Stimulated activated CD8-positive, alpha-beta memory T cell treated with anti-CD3 and anti-CD28 coated beads, Interleukin-7, amount 100 ng/mL, for 1 hour (primary cell): ENCODE measurements at places on chromosomes 13 and 19.

GRCh38 chr13:102138635-102139190 lies 263.1 kb downstream of the FGF14 start:
- no peak for DNase-seq

DNA sequence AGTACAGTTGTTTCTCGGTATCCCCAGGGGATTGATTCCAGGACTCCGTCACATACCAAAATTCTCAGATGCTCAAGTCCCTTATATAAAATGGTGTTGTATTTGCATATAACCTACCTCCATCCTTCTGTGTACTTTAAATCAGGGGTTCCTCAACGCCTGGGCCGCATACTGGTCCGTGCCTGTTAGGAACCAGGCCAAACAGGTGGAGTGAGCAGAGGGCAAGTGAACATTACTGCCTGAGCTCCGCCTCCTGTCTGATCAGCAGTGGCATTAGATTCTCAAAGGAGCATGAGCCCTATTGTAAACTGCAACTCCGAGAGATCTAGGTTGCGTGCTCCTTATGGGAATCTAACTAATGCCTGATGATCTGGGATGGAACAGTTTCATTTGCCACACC lies 42.2 kb upstream of the KCTD4 start:
- no peak for DNase-seq

- DNase-seq = no peak
Measured at GRCh38 chr19:1671716-1672037, 19.3 kb upstream of the TCF3 start.

- DNase-seq = no peak
Measured at GRCh38 chr19:51489113-51489512, 10.8 kb downstream of the CEACAM18 start.

- no peak for DNase-seq
Measured at GRCh38 chr19:4662812-4663211, 7.3 kb downstream of the MYDGF start.

DNA sequence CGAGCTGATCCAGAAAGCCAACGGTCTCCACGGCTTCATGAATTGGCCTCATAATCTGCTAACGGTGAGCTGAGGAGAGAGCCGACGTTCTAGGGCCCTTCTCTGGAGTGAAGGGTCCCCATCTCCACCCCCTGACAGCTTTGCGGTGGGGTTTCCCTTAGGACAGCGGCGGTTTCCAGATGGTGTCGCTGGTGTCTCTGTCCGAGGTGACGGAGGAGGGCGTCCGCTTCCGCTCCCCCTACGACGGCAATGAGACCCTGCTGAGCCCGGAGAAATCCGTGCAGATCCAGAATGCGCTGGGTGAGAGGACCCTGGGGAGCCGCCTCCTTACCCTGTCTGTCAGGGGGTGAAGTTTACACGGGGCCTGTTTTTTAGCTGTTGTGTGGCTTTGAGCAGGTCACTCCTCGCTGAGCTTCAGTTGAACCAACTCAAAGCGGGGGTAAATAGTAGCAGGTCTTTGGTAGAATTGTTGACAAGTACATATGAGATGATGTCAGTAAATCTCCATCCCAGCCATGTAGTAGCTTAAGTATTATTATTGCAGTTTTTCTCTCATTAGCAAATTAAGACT lies 801 bp downstream of the QTRT1 start:
- DNase-seq = no peak

- no peak for DNase-seq
Measured at GRCh38 chr13:111629016-111629415, 308.6 kb downstream of the TEX29 start.

- no peak for DNase-seq
Measured at GRCh38 chr19:5627395-5627904, 4.6 kb downstream of the SAFB start.

DNA sequence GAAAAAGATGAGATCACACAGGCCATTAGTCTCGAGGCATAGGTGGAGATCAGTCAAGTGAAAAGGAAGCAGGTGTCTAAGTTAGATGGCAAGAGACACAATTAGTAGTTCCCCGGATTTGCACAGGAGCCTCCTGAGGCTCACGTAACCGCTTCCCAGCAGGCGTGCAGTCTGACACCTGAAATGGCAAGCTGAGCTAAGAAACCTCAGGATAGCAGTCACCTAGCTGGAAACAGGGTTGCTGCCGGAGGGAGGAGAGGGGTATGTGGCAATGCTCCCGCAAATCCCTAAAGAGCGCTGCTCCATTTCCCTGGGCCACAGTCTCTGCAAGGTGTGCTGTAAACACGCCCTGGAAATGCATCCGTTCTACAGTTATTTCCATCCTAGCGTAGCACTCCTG lies 1151.0 kb downstream of the DIAPH3 start:
- no peak for DNase-seq

GRCh38 chr13:41608111-41608838 lies 150.9 kb downstream of the RGCC start:
- DNase-seq = no peak

- no peak for DNase-seq
Measured at GRCh38 chr19:3263866-3264265, 39.4 kb downstream of the CELF5 start.

DNA sequence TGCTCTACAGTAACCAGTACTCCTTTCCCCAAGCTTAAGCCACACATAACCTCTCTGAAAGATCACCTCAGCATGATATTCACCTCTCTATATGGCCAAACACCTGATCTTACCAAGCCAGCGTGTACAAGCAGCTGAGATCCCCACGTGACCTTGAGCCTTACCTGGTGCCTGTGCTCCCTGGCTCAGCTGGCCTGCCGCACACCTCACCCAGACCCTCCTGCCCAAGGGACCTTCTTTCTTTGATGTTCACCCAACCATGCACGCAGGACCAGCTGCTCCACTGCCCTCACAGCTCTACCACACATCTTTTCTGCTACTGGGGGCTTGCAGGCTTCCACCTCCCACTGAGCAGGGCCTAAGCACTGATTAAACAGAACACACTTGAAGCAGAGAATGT lies 9.0 kb downstream of the DHRS12 start:
- no peak for DNase-seq

DNA sequence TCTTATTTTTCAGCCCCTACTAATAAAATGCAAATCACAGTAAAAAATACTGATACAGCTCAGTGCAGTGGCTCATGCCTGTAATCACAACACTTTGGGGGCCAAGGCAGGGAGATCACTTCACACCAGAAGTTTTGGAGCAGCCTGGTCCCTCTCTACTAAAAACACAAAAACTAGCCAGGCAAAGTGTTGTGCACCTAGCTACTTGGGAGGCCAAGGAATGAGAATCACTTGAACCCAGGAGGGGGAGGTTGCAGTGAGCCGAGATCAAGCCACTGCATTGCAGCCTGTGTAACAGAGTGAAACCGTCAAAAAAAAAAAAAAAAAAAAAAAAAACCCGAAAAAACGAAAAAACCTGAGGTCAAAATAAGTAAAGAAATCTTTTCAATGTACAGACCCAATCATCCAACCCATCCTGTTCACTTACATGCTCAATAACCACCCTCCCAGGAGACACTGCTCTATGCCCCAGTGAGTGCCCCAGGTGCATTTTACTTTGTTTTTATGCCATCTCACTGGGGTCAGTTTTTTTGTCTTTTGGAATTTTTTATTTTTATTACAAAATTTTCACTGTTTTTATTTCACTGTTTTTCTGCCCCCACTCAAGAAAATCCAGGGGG lies 107.0 kb downstream of the ZNF486 start:
- no peak for DNase-seq

DNA sequence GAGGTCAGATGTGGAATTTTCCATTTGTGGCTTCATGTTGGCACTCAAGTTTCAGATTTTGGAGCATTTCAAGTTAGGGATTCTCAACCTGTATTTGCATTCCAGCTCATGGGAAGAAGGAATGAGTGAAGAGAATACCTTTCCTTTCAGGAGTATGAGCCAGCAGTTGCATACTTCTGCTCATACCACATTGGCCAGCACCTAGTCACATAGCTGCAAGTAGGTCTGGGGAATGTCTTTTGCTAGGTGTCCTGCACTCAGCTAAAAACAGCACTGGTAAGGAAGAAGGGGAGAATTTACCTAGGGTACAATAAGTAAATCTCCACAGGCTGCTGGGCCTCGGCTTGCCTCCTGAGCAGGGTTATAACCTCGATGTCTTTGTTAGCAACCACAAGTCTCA lies 24.6 kb upstream of the ATP8A2 start:
- no peak for DNase-seq

DNA sequence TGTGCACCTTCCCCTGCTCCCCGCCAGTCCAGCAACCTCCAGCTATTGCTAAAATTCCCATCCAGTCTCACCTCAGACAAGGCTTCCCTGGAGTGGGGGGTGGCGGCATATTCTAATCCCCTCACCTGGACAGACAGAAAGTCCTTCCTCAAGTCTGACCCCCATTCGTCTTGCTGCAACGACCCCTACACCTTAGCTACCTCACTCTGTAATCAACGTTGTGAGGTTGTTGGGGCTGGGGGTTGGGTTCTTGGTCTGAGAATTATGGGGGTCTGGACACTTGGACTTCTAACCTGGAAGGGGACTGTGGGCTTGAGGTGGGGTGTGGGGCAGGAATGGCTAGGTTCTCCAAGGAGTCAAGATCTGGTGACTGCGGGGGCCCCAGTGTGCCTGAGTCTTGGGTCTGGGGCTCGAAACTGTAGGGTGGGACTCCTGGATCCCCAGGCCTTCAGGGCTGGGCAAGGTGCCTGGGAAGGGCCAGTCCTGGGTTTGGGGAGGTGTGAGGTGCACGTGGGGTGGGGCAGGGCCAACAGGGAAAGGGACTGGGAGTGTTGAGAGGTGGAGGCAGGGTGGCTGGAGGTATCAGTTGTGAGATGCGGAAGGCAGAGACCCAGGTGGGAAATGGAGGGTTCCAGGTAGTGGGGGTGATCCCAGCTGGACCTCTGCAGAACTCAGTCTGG lies 1.3 kb downstream of the FOXA3 start:
- no peak for DNase-seq

- DNase-seq = no peak
Measured at GRCh38 chr19:41408256-41408655, 10.6 kb downstream of the BCKDHA start.

DNA sequence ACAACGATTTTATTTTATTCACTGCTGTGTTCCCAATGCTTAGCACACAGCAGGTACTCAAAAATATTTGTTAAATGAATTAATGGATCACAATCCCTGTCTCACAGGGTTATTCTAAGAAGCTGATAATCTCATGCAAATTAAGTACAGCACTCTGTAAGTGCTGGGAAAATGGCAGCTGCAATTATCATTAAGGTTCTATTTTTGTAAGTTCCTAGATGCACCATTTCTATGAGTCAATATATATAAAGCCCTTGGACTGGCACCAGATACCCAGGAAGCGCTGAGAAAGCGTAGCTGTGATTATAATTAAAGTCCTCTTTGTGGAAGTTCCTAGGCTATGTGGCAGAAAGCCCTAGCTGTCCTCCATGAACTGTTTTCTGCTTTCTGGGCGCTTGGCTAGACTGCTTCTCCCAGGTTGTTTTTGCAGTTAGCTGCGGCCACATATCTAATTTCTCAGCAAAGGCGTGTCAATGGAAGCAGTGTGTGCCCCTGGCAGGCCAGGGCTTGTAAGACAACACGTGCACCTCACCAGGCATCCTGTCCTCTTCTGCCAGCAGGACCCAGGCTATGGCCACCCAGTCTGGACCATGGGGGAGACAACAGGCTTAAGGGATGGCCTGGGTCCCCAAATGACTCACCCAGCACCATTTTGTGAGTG lies 5.2 kb upstream of the SRRM5 start:
- DNase-seq = no peak

DNA sequence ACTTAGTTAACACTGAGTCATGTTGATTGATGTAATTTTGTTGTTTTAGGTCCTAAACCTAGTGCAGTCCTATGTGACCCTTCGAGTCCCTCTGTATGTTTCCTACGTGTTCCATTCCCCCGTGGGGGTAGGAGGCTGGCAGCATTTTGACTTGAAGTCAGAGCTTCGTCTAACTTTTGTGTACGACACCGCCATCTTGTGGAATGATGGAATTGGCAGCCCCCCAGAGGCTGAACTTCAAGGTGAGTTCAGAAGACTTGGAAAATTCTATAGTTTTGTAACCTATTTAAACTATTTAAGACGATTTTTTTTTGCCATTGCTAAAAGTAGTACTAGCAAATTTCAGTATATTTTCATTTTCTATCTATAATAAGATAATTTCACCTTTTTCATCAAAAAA lies 117.9 kb downstream of the STOML3 start:
- peak; percentile 2 for DNase-seq

GRCh38 chr13:46617229-46617721 lies 64.3 kb downstream of the LRCH1 start:
- no peak for DNase-seq

DNA sequence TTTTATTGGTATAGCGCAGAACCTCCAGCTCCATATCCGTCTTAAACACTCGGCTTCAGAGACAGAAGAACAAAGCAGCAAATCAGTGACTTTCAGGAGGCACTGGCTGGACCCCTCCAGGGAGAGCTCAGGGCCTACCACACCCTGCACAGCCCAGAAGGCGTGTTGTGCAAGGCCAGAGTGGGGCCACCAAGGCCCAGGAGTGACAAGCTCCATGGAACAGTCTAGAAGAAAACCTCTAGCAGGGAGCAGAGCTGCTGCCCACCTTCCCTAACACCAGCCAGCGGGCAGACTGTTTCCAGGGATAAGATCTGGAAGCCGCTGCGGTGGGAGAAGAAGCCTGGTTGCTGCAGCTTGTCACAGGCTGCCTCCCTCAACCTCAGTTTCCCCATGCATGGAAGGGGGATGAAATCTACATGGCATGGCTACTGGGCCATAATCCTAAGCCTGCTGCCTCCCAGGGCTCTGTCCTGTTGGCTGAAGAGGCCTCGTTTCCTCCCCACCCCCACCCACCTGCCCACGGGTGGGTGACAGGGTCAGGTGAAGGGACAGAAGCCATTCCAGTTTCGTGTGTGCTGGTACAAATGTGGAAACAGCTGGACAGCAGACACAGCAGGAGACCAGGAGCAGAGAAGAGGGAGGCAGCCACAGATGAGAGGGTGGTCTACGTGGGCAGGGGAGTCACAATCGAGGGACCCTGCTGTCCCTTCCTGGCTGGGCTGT lies 57.4 kb downstream of the PEPD start:
- no peak for DNase-seq

GRCh38 chr13:98975822-98976261 lies 2.0 kb downstream of the DOCK9 start:
- no peak for DNase-seq

DNA sequence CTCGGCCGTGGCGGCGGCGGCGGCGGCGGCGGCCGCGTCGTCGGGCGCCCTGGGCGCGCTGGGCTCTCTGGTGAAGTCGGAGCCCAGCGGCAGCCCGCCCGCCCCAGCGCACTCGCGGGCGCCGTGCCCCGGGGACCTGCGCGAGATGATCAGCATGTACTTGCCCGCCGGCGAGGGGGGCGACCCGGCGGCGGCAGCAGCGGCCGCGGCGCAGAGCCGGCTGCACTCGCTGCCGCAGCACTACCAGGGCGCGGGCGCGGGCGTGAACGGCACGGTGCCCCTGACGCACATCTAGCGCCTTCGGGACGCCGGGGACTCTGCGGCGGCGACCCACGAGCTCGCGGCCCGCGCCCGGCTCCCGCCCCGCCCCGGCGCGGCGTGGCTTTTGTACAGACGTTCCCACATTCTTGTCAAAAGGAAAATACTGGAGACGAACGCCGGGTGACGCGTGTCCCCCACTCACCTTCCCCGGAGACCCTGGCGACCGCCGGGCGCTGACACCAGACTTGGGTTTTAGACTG lies 1.7 kb downstream of the SOX1 start:
- DNase-seq = no peak
